Regular cardiac myocyte (primary cell): ENCODE measurements at places on chromosomes 3 and 15. TPM values are rescaled to one million over a fixed set of nuclear protein-coding genes. Genes with fewer than 3 reads are reported as not detected.

ARRDC4 gene
- 11.8 and 16.3 TPM in 2 replicates for total RNA-seq

IQCF5 gene
- total RNA-seq: not detected in 2 replicates

ZMYND10 gene
- 0.58 and 0.85 TPM in 2 replicates for total RNA-seq

IL16 gene
- 0.56 TPM in 1 of 2 replicates, not detected in the other for total RNA-seq

TF gene
- 0.28 TPM in 1 of 2 replicates, not detected in the other for total RNA-seq

CLASP2 gene
- total RNA-seq: 56.2 and 60.9 TPM in 2 replicates

SATB1 gene
- total RNA-seq: 6.5 and 21.1 TPM in 2 replicates

GHRL gene
- total RNA-seq: not detected in 2 replicates

COL8A1 gene
- 248 and 578 TPM in 2 replicates for total RNA-seq

PLAAT1 gene
- total RNA-seq: 0.56 TPM in 1 of 2 replicates, not detected in the other

TRH gene
- total RNA-seq: under 0.01 and 0.38 TPM in 2 replicates

FBLN2 gene
- total RNA-seq: 109 and 243 TPM in 2 replicates

MLF1 gene
- total RNA-seq: 11.9 and 12.7 TPM in 2 replicates

PDHB gene
- total RNA-seq: 104 and 146 TPM in 2 replicates

SLC24A5 gene
- not detected in 2 replicates for total RNA-seq

THRB gene
- 0.19 and 1.4 TPM in 2 replicates for total RNA-seq

FXR1 gene
- 169 and 182 TPM in 2 replicates for total RNA-seq

TPRG1 gene
- total RNA-seq: 0.38 and 0.56 TPM in 2 replicates

MAGEL2 gene
- total RNA-seq: under 0.01 TPM in 2 replicates

DNAH12 gene
- under 0.01 and 0.28 TPM in 2 replicates for total RNA-seq

MYLK gene
- total RNA-seq: 46.6 and 123 TPM in 2 replicates

ANKUB1 gene
- total RNA-seq: not detected in 2 replicates

CLDN18 gene
- total RNA-seq: not detected in 2 replicates

TNFAIP8L3 gene
- total RNA-seq: 17.8 and 23.8 TPM in 2 replicates

CALML4 gene
- total RNA-seq: 0.85 and 1.2 TPM in 2 replicates

EFHB gene
- total RNA-seq: under 0.01 TPM in 1 of 2 replicates, not detected in the other

CSPG4 gene
- total RNA-seq: 50.2 and 70.7 TPM in 2 replicates

SEC11A gene
- total RNA-seq: 253 and 315 TPM in 2 replicates

ZNF501 gene
- 4.5 and 5.2 TPM in 2 replicates for total RNA-seq

USP13 gene
- total RNA-seq: 6.8 and 17.4 TPM in 2 replicates

IRAK2 gene
- 8.1 and 10.4 TPM in 2 replicates for total RNA-seq

C3orf85 gene
- not detected in 2 replicates for total RNA-seq

FES gene
- total RNA-seq: 15.7 and 30.2 TPM in 2 replicates

PLA2G4E gene
- not detected in 2 replicates for total RNA-seq

SMCO1 gene
- 0.19 and 0.28 TPM in 2 replicates for total RNA-seq

SNX22 gene
- total RNA-seq: 0.19 and 0.28 TPM in 2 replicates

CFAP100 gene
- not detected in 2 replicates for total RNA-seq

ZDHHC23 gene
- 3.1 and 3.5 TPM in 2 replicates for total RNA-seq
